Panc1 (cell line): ENCODE measurements at places on chromosomes 6 and 20. TPM values are rescaled to one million over a fixed set of nuclear protein-coding genes. Genes with fewer than 3 reads are reported as not detected.

DNA sequence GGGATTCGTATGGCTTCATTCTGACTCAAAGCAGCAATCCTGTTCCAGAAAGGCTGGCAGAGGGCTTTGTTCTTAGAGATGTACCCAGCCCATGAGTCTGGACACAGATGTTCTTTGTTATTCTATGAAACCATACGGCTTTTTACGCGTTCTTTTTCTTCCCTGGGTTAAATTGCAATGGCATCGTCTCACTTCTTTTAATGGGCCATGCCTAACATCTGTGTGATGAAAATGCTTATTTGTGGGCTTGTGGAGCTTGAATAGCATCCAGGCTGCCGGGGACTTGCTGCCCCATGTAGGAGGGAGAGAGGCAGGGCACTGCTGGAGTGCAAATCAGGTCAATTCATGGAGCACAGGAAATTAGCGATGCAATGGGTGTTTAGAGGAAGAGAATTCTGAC is 19.4 kb downstream of the FAM50B start:
- no peak overlapping the region for H3K4me3 ChIP-seq
- no peak overlapping the region for H3K27ac ChIP-seq
- no peak for DNase-seq
- H3K4me1 ChIP-seq, result no peaks in the 10 kb centered on the region
- H3K27me3 ChIP-seq, result no peaks in the 10 kb centered on the region
- no peaks in the 10 kb centered on the region for H3K36me3 ChIP-seq

DNA sequence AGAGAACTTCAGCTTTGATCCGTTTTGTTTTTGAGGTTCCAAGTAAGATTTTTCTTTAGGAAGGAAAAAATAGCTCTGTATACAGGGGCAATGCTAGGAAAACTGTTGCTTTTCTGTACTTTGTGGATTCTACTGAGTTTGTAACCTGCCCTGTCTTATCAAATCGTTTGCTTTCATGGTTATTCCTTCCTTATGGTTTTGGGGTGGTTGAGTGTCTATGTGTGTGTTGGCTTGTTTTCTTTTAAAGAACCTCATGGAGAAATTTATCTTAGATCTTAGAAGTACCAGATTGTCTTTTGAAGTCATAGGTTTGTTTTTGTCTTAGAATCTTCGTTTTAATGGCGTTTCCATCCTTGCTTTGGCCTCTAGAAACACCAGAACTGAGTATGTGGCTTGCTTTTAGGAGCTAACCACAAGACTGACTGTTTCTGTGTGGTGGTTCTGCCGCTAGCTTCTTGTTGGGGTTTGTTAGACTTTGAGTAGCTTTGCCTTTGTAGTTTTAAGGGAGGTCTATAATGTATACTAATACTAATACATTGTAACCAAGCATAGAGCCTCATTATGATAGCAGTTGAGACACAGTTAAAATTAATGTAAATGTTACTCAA is 86.8 kb downstream of the RPP40 start:
- DNase-seq, result no peak
- no peak overlapping the region for H3K4me3 ChIP-seq
- H3K27ac ChIP-seq, result no peak overlapping the region
- peaks cover 4% of the 10 kb centered on the region; the same call in 1 of the 2 replicates for H3K4me1 ChIP-seq
- no peaks in the 10 kb centered on the region for H3K27me3 ChIP-seq
- no peaks in the 10 kb centered on the region for H3K36me3 ChIP-seq

DNA sequence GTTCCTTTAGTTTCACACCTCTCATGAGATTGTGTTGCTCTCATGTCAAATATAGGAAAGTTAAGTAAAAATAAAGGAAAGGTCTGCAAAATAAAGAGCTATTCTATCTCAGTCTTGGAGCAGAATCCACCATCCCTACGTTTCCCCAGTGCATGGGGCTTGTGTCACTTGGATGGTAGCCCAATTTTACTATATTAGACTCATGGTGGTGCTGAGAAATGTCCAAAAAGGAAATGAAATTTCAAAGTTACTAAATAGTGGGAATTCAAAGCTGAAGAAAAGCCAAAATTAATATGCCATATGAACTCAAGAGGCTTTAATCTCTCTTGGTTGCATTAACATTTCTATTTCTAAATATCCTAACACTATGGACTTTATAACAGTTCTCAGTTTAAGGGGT is 1283.3 kb upstream of the GJE1 start:
- no peaks in the 10 kb centered on the region for H3K27me3 ChIP-seq
- H3K4me1 ChIP-seq, result no peaks in the 10 kb centered on the region
- no peak for DNase-seq

DNA sequence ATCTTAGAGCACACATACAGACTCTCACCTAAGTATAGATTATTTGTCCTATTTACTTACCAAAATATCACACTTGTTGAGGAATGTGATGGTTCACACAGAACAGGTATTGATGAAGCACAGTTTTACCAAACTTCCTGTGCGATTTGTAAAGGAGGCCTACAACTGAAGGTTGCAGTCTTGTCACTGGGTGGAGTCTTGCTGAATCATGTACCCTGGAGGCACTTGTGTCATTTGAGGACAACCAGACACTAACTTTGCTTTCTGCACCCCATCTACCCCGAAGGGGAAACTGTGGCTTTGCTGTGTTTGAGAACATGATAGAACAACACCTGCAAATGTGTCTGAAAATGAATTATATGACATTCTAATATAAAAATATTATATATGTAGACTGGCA is 32.4 kb upstream of the HINT3 start:
- H3K27me3 ChIP-seq, result no peaks in the 10 kb centered on the region
- H3K27ac ChIP-seq, result no peak overlapping the region
- H3K4me1 ChIP-seq, result no peaks in the 10 kb centered on the region
- no peak for DNase-seq
- H3K36me3 ChIP-seq, result peaks cover 13% of the 10 kb centered on the region

DNA sequence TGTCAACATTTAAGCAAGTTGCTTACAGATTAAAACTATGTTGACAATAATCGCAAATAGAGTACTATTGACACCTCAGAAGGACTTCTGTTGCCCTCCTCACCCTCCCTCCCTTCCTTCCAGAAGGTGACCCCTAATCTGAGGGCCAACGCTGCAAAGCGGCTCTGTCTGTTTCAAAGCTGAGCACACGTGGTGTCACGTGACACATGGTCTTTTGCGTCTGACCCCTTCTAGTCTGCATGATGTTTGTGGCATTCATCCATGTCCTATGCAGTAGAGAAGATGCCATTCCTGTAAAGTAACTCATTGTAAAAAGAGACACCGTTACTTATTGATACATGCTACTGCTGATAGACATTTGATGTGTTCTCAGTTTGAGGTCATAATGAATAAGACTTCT is 182.3 kb downstream of the THBS2 start:
- no peak overlapping the region for H3K4me3 ChIP-seq
- no peaks in the 10 kb centered on the region for H3K27me3 ChIP-seq

GRCh38 chr6:99138445-99138844 is 190.7 kb upstream of the FBXL4 start:
- no peak overlapping the region for H3K4me3 ChIP-seq
- no peaks in the 10 kb centered on the region for H3K4me1 ChIP-seq
- no peak for DNase-seq
- peaks cover 4% of the 10 kb centered on the region; the same call in 1 of the 2 replicates for H3K27me3 ChIP-seq

LSM2 gene
- 89.7 TPM for total RNA-seq

NKX2-2 gene
- total RNA-seq, result not detected
